ENCODE measurements at places on chromosomes 7 and 10.
A peak's percentile ranks its signal among the peaks of the same experiment; 100 is the strongest.

- no peak for DNase-seq
Measured at GRCh38 chr10:103666087-103666761, 172.7 kb downstream of the NEURL1 start.

DNA sequence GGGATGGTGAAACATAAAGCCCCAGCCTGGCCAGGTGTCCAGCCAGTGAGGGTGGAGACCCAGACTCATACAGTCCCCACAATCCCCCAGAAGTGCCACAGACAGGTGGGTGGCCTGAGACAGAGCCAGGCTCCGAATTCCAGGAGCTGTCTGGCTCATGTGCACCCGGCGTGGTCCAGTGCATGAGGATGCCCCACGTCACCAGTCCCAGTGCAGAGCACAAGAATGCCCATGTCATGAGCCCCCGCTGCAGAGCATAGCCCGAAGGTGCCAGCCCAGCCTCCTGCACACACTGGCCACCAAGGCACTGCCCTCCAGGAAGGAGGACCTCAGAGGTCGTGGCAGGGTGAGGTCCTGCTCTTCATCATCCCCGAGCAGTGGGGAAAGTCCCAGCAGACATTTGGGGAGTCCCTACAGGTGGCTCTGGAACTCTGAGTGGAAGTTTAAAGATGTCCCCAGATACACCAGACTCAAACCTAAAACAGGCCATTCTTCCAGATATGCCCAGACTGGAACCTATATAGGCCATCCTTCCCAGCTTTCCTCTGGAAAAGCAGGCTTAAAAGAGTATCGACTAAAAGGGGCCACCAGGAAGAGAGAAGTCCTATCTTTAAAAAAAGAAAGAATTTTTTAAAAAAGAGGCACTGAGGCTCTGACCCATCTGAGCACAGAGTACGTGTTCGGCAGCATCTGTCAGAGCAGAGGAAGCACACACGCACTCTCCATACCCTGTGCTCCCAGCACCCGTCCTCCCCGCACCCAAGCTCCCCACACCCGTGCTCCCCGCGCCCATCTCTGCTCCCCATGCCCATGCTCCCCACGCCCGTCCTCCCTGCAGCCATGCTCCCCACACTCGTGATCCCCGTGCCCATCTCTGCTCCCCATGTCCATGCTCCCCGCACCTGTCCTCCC is 11.5 kb downstream of the DIP2C start:
- peak; percentile 49 for DNase-seq

DNA sequence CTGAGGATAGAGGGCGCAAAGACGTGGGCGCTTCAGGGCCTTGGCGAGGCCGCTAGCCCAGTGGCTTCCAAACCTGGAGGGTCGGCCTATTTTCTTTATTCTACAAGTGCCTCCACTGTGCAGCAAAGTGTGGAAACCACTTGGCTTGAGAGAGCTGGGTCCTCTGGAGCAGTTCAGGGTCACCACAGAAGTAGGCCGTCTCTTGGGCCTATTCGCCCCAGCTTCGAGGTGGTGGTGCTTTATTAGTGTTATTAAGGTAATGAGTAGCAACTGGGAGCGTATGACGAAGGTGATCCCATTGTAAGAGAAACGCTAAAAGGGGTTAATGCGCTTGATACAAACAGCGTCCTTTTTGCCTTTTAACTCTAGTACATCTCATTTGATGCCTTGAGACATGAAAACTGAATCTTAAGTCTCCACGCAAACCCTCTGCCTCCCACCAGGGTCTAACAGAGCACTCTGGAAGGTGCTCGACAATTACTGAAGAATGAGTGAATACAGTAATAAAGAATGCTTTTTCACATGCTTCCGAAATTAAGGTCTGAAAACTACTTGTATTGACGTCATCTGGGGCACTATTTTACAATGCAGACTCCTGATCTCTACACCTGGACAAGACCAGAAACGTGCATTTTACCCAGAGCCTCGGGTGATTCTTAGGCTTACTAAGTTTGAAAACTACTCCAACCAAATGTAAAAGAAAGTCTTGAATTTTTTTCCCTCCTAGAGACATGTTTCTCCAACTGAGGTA is 647 bp upstream of the GSAP start:
- DNase-seq = no peak

GRCh38 chr10:99564361-99564760 is 31.6 kb downstream of the NKX2-3 start:
- no peak for DNase-seq

GRCh38 chr10:20707251-20707650 is 189.9 kb downstream of the NEBL start:
- DNase-seq = no peak

- no peak for DNase-seq
Measured at GRCh38 chr7:52586704-52587103, 448.7 kb upstream of the POM121L12 start.

- DNase-seq = no peak
Measured at GRCh38 chr10:121281576-121281975, 316.7 kb downstream of the FGFR2 start.

- DNase-seq = no peak
Measured at GRCh38 chr7:155467846-155468784, 10.2 kb downstream of the EN2 start.

GRCh38 chr7:155857141-155857540 is 44.9 kb upstream of the SHH start:
- DNase-seq = no peak

DNA sequence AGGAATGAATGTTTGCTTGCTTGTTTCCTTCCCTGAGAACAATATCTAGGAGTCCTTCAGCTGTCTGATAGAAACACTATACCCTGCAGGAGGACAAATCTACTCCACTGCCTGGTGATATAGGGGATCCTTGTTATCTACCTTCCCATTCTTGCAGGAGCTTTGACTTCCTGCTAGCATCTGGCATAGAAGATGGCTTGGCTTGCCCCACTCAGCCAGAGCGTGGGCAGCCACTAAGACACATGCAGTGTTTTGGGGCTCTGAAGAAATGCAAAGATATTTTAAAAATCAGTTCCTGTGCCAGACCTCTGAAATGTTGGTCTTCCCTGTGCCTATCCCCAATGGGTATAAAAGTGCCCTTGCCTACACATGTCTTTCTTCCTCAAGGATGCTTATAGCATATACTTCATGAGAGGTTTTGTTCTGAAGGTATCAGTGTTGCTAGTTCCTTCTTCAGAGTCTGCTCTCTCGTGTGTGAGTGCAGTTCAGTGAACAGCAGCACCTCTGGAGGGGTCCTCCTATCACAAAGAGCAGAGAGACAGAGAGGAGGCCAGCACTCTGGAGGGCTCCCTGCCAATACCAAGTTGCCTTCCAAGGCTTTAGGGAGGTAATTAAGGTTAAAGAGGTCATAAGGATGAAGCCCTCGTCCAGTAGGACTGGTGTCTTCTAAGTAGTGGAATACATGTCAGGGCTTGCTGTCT is 149.1 kb upstream of the CALCR start:
- DNase-seq = no peak

DNA sequence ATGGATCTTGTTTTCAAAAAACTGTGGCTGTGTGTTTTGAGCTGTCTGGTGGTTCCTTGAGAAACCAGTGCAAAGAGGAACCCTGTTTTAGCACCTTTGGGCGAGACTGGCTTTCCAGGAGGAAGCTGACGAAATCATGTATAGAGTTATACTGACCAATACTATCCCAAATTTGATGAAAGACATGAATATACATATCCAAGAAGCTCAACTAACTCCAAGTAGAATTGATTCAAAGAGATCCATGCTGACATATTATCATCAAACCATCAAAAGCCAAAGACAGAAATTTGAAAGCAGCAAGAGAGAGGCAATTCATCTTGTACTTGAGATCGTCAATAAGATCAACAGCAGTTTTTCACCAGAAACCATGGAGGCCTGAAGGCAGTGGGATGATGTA is 610.7 kb downstream of the DNAJB6 start:
- DNase-seq = no peak

DNA sequence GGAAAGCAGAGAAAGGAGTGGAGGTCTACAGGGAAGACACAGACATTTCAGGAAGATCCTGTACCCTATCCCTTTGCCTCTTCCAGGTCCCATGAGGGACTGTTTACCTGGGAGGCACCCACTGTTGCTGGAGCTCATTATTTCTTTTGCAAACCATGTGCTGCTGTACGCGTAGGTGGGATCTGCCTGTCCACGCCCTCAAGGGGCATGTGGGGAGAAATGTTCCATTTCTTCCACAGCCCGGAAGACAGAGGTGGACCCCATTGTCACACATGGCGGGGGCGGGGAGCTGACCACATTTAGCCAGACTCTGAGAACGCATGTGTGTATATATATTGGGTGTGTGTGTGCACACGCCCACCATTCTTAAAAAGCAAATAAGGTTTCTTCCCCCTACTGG is 2.0 kb downstream of the PLXNA4 start:
- DNase-seq = no peak

GRCh38 chr10:73211106-73211811 is 35.8 kb downstream of the DNAJC9 start:
- no peak for DNase-seq

DNA sequence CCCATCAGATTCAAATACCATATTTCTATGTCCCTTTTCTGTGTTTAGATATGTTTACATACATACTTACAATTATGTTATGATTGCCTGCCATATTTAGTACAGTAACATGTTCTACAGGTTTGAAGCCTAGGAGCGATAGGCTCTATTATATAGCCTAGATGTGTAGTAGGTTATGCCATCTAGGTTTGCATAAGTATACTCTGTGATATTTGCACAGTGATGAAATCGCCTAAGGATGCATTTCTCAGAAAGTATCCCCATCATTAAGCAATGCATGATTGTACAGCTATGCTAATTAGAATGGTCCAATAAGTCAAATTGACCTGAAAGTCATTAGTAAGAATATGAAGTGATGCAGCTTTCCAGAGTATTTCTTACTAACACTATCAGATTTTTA is 1171.7 kb upstream of the LRRTM3 start:
- no peak for DNase-seq

DNA sequence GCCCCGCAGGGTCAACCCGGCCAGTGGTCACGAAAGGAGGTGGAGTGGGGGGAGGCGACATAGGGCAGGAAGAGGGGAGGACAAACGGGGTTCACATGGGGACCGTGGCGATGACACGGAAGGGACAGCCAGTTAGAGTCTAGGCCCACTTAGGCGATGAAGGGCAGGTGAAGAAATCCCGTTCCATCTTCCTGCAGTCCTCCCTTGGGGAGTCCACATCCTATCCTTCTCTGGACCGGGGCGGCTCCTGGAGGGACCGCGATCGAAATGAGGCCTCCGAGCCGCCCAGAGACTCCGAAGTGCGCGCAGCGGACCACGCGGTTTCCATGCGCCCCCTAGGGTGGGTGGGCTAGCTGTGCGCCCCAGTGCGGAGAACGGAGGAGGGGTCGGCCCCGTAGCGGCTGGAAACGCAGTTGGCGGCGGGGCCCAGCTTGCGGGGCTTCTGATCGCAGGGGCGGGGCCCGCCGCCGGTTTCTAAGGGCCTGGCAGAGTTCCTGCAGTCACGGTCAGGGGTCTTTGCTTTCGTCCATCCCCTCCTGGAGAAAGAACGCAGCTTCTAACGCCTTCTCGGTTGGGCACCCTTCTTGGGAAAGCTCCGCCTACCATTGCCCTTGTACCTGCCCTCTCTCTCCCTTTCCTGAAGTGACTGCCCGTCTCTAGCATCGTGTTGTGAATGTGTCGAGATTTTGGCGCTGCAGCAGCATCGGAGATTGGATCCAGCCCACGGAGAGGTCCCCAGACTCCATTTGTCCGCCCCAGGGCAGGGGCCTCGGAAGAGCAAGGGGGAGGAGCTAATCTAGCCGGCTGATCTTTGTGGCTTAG is 17.9 kb upstream of the TMEM225B start:
- DNase-seq = no peak

DNA sequence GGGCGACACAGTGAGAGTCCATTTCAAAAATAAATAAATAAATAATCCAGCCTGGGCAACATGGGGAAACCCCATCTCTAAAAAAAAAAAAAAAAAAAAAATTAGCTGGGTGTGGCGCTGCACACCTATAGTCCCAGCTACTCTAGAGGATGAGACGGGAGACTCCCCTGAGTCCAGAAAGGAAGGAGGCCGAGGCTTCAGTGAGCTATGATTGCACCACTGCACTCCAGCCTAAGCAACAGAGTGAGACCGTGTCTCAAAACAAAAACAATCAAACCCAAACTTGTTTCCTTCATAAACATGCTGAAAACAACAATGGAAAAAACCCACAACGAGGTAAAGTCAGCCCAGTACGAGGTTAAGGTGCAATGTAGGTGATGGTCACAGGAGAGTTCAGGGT is 1.2 kb downstream of the COX19 start:
- DNase-seq = no peak

- DNase-seq = no peak
Measured at GRCh38 chr10:58362027-58362789, 23.0 kb upstream of the TFAM start.

- no peak for DNase-seq
Measured at GRCh38 chr10:129717816-129718547, 246.1 kb downstream of the EBF3 start.

- no peak for DNase-seq
Measured at GRCh38 chr7:55473932-55474331, 98.4 kb downstream of the VOPP1 start.

- DNase-seq = no peak
Measured at GRCh38 chr10:128463991-128464760, 338.0 kb upstream of the MKI67 start.

DNA sequence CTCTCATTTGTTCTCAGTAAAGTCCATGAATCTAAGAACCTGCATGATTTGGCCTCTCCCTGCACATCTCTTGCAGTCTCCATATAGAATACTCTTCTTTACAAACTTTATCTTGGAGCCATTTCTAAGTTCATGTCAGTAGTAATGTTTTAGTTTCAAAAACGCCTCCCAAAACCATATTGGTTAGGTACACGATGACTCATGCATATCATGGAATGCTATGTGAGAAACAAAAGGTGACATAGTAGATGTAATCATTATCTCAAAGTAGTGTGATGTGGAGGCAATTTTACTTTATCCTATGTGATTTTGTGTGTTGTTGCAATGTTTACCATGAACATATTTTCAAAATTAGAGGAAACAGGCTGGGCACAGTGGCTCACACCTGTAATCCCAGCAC is 520.7 kb downstream of the KCNMA1 start:
- no peak for DNase-seq

- DNase-seq = no peak
Measured at GRCh38 chr7:42193471-42194129, 43.4 kb downstream of the GLI3 start.

GRCh38 chr10:70909326-70909935 is 21.1 kb upstream of the PCBD1 start:
- no peak for DNase-seq

DNA sequence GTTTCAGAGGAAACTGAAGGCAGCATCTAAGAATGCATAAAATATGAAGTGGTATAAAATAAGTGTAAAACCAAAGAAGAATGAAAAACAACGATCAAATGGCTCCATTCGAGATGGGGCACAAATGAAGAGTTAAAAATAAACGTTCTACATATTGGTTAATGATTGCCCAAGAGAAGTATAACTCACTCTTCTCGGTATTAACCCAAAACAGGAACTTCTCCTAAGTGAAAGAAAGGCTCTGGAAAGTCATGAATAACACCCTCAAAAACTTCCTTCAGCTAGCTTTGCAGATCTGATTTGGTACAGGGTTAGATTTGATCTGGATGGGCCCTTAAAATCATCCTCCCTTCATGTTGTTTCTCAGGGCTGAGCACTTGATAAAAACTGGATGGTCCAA is 94.3 kb upstream of the ADO start:
- no peak for DNase-seq
